ENCODE measurements at places on chromosomes 16 and 17.

DNA sequence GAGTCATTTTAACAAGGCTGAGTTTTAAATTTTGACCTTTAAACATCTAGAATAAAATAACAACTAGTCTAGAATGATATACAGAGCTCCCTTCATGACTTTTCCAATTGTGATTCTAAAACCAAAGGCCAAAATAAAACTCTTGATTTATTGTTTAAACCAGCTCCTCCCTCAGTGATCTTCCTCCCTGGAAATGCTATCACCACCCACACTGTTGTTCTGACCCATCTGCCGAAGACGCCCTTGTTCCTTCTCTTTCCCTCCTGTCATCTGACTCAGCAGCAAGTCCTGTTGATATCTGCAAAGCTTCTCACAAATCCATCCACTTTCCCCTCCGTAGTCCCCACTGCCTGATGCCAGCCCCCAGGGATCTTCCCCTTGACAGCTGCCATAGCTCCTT, 231.6 kb upstream of the DYNLRB2 start:
- DNase-seq: no peak

DNA sequence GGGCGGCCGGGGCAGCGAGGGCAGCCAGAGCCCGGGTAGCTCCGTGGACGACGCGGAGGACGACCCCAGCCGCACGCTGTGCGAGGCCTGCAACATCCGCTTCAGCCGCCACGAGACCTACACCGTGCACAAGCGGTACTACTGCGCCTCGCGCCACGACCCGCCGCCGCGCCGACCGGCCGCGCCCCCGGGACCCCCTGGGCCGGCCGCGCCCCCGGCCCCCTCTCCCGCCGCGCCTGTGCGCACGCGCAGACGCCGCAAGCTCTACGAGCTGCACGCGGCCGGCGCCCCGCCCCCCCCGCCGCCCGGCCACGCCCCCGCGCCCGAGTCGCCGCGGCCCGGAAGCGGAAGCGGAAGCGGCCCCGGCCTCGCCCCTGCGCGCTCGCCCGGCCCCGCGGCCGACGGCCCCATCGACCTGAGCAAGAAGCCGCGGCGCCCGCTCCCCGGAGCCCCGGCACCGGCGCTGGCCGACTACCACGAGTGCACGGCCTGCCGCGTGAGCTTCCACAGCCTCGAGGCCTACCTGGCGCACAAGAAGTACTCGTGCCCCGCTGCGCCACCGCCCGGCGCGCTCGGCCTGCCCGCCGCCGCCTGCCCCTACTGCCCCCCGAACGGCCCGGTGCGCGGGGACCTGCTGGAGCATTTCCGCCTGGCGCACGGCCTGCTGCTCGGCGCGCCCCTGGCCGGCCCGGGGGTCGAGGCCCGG, 36.1 kb upstream of the ZC3H18 start:
- DNase-seq: peak; percentile 73

DNA sequence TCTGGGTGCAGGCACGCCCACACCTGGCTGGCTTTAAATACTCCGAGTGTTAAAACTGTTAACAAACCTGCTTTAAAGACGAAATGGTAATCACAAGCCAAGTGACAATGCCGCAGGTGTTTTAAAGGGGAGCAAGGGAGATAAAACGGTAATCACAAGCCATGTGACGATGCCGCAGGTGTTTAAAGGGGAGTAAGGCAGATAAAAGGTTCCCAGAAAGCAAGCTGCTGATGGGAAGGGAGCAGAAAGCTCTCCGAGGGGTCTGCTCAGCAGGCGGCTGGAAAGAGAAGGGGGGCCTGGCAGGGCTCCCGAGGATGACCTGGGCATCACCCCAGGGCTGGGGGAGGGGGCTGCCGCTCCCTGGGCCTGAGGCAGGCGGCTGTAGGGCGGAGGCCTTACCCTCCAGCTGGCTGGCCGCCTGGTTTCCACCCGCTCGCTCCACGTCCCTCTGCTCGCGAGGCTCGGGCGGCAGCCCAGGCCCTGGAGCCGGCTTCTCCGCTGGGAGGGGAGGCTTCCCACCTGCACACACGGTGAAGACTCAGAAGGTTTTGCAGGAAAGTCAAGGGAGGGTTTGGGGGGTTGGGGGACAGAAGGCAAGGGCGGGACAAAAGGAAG, 12.1 kb downstream of the NDUFAF8 start:
- no peak for DNase-seq

GRCh38 chr17:47295037-47295873, 28.5 kb upstream of the EFCAB13 start:
- DNase-seq: no peak

GRCh38 chr17:63646488-63646806, 24.2 kb downstream of the MAP3K3 start:
- DNase-seq: no peak

GRCh38 chr17:72176516-72176851, 55.7 kb downstream of the SOX9 start:
- no peak for DNase-seq

GRCh38 chr17:6495450-6496115, 51.3 kb downstream of the PIMREG start:
- DNase-seq: no peak

DNA sequence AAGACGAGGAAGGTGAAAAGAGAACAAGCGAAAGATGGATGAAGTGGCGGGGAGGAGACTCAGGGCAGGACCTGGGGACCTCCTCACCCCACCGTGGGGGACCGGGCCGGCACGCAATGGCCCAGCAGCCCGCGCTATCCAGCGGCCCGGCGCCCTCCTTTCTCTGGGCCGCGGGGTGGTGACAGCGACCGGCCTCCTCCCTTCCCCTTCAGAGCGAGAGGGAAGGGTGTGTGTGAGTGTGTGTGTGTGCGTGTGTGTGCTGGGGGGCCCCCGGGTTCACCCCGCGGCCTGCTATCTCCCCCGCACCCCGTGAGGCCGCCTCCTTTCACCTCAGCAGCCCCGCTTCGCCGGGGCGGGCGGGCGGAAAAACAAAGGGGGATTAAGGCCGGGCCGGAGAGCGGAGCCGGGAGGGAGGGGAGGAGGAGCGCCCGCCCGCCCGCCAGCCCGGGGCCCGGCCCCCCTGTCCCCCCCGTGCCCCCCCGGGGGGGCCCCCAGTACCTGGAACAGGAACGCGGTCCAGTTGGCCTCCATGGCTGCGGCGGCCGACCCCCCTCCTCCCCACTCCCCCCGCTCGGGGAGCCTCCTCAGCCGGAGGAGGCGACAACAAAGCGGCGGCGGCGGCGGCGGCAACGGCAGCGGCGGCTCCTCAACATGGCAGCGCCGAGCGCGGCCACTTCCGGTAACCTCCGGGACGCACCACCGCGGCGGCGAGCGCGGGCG, at the start of gene VEZF1:
Gene VEZF1, minus strand, starts transcription at position 674 of the 720 bp plus-strand sequence. Its CDS starts 143 bp downstream, at position 531.
- DNase-seq: peak; percentile 78

- no peak for DNase-seq
These were observed 229.1 kb downstream of the KATNIP start for GRCh38 chr16:27778926-27779570.

GRCh38 chr17:15958484-15958854, 13.5 kb downstream of the ADORA2B start:
- DNase-seq: no peak

DNA sequence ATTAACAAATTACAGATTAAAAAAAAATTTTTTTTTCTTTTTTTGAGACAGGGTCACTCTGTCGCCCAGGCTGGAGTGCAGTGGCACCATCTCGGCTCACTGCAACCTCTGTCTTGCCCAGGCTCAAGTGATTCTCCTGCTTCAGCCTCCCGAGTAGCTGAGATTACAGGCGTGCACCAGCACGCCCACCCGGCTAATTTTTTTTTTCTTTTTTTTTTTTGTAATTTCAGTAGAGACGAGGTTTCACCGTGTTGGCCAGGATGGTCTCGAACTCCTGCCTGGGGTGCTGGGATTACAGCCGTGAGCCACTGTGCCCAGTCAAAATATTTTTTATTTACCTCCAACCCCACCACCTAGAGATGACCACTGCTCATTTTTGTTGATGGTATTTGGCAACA, 25.5 kb downstream of the ACTG1 start:
- DNase-seq: no peak

DNA sequence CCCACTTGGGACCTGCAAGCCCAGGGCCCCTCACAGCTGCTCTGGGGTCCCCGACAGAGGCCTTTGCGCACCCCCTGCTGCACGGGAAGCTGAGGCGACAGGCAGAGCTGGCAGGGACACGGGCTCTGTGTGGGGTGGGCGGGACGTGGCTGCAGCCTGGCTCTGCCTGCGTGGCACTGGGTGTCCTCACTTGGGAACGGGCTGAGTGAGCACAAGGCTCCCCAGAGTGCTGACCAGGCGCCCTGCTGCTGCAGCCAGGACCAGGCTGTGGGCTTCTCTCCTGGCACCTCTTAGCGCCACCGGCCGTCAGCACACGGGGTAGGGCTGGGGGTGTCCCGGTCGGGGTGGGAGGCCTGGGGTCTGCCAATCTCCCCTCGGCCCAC, 6.6 kb downstream of the C1QTNF8 start:
- no peak for DNase-seq

- peak; percentile 80 for DNase-seq
These were observed 14.6 kb upstream of the SBK1 start for GRCh38 chr16:28277537-28278388.

GRCh38 chr17:63997341-63998048, 656 bp upstream of the PRR29 start:
- DNase-seq: no peak

DNA sequence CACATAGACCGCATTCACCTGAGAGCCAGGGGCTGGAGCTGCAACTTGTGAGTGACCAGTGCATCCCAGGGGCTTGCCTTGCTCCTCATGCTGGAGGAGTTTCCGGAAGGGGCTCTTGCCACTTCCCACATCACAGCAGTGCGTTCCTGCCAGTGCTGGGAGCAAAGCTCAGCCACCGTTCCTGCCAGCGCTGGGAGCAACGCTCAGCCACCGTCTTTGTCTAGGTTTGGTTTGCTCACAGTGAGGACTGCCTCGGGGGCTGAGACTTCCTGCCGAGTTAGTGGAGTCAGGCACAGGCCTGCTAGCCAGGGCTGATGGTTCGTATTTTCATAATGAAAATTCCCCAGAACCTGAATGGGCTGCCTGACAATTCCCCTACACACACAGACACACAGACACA, 5.4 kb upstream of the CHRNE start:
- DNase-seq: no peak

DNA sequence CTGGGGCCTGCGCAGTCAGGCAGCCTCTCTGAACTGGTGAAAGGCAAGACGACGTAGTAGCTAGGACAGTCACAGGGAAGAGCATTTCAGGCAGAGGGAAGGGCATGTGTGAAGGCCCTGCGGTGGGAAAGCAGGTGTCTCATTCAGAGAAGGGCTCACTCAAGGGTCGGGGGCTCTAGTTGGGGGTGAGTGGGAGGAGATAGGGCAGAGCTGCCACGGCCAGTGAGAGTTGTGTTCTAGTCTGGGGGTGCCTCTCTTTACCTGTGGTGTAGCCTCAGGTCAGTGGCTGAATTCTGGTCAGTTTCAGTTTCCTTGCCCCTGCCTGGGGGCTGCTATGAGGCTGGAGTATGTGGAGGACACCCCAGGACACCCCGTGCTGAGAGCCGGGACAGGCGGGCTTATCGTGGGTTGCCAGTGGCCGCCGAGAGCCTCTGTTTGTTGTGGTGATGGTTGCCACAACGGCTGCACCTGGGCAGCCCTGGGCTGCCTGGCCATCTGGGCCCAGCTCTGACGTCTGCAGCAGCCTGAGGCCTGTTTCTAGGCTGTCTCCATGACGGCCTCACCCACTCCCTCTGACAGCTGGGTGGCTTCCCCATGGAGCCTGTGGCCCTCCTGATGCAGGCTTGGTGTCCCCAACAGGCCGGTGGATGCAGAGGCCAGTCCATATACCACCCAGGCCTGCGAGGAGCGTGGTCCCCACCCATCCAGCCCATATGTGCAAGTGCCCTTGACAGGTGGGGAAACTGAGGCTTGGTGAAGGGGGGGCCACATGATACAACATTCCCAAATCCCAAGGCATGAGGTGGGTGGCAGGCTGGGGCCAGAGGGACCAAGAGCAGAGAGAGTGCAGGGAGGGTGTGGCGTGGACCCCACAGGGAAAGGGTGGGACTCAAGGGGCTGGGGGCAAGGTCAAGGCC, 10.8 kb downstream of the MAP2K3 start:
- DNase-seq: no peak

- no peak for DNase-seq
These were observed 232.1 kb downstream of the C16orf78 start for GRCh38 chr16:49605536-49606254.

DNA sequence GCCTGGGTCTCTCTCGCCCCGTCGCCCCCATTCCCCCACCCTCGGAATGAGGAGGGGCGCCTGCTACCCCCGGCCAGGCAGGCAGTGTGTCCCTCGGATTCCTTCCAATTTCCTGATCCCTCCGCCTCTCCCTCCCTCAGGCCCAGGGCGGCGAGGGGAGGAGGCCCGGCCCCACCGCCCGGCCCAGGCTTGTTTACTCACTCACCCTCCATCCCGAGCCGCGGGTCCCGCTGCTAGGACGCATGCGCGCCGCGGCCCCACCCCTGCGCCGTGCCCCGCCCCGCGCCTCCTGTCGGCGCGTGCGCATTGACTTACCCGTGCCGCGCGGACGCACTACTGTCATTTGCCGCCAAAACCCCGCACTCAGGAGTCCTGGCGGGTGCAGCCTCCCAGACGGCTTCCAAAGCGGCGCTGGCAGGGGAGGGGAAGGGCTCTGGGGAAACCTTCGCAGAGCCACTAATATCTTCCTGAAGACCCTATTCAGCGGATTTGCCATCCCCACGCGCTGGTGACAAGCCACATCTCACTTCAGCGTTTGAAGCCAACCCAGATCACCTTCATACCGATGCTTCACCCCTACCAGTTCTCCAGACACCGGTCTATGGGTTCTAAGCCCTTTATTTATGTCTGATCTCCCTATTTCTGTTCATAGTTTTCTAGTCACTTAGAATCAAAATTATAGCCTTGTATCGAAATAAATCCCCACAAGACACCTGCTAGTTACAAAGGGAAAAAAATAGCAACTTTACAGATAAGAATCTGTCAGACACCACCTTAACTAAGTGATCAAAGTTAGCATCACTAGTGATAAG, at the start of gene EZH1:
Gene EZH1, minus strand, starts transcription at position 235 of the 812 bp plus-strand sequence. CDS start 16,099 bp downstream, outside the sequence.
- peak; percentile 89 for DNase-seq
